Ascending aorta (tissue), 2 donors: ENCODE measurements at places on chromosomes 2 and 18.

- DNase-seq = no peak
Measured at GRCh38 chr2:20235655-20236305, 10.8 kb upstream of the SDC1 start.

- no peak for DNase-seq
Measured at GRCh38 chr2:16716944-16717343, 51.3 kb upstream of the CYRIA start.

DNA sequence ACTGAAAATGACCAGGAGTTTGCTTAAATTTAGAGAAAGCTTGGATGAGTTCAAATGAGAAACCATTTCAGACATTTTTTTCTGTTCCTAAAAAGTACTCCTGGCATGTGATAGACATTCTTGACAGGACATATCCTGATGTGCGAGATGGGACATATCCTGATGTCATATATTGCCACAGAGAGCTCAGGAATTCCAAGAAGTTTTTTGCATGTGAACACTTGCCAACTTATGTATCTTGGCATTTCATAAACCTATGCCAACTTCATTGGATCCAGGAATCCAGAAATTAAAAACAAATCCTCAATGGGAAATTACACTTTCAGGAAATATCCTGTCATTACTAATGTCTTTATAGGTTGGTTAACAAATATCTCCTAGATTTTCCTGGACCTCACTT lies 2.9 kb upstream of the SERPINB3 start:
- DNase-seq = no peak

- no peak for DNase-seq
Measured at GRCh38 chr2:106342831-106343251, 125.4 kb downstream of the RGPD3 start.

GRCh38 chr2:9230051-9230802 lies 23.6 kb downstream of the ASAP2 start:
- no peak for DNase-seq

DNA sequence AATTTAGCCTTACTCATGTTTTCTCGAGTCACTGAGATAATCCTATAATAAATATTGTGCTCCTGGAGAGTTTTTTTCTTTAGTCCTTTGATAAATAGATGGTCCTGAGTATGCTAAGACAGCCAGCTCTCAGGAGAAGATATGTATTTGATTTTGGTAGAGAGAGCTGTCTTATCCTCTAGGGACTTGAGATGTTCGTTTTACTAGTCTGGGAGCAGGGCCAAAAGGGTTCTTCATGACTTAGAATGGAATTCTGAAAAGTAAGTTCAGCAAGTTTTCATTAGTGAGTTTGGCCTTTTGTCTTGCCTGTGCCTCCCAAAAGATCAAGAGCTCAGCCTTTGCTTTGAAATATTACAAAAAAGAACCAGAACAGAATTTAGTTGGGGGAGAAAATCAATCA lies 246.7 kb downstream of the BABAM2 start:
- no peak for DNase-seq

- DNase-seq = no peak
Measured at GRCh38 chr2:23673830-23674679, 252.9 kb downstream of the ATAD2B start.

- DNase-seq = no peak
Measured at GRCh38 chr2:172510088-172510487, 45.8 kb upstream of the PDK1 start.

DNA sequence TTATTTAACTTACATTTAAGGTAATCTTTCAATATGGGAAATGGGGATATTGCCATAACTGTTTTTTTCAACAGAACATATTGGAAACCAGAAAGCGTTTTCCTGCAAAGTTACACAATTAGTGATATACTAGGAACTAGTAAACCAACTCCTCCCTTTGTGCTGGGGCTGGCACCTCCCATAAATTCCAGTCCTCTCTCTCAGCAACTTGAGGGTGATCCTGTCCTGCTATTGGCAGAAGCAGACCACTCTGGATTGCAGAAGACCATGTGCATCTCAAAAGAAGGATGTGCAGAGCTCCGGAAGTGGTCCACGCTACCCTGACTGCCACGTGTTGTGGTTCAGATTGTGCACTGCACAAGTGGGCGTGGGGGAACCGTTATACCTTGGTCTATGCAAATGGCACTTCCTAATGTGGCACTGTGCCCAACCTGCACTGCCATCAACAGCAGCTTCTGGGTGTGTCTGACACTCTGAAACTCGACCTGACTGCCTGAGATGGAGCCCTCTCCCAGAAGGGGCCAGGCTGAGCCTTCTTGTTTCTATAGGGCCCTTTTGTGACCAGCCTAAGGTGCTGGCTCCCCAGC lies 219.2 kb downstream of the ZNF516 start:
- DNase-seq = no peak
